ENCODE measurements at places on chromosomes 3 and 15.
A peak's percentile ranks its signal among the peaks of the same experiment; 100 is the strongest.

DNA sequence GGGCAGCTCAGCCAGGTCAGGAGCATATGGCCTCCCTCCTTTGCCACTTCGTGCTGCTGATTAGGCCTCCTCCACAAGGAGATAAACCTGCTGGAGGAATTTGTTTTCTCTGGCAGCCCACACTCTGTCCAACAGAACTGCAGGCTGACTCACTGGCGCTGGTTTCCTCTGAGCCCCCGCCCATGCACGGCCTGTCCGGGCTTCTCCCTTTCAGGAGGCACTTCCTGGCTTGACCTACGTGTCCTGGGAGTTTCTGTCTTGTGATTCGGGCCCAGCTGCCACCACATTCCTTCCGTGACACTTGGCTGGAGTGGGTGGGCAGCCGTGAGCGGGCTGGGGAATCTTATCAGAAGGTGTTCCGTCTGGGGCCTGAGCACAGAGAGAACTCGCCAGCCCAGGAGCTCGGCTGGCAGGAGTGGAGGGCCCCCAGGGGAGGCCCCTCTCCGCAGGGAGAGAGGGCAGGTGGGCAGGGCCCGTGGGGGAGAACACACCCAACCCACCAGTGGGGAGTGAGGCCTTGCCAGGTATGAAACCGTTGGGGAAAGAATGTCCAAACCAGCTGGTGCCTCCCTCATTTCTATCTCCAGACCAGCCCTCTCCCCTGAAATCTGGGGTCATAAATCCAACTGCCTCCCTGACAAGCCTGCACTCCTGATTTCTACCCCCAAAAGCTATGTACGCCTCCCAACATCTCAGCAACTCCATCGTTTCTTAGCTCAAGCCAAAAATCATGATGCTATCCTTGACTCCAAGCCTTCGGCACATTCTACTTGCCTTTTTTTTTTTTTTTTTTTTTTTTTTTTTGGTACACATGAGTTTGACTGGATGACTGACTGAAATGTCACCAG lies 110.6 kb upstream of the MEF2A start:
- no peak for DNase-seq

GRCh38 chr15:51054535-51054934 lies 40.2 kb downstream of the TNFAIP8L3 start:
- DNase-seq, result no peak

- DNase-seq, result no peak
These were observed 10.6 kb downstream of the THUMPD3 start for GRCh38 chr3:9373465-9373864.

DNA sequence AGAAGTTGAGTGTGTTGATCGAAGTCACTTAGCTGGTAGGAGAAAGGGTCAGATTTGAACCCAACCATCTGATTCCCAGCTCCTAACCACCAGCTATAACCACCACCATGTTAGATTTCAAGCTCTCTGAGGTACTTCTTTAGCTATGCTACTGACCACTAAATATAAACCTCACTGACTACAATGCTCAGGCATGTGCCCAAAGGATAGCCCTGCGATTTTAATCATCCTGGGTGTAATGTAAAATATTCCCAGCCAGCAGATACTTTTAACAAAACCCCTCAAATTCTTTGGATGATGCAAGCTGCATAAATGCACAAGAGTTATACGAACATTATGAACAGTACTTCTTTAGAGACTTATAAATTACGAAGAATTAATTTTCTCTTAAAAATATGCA lies 115.2 kb upstream of the TSC22D2 start:
- DNase-seq, result no peak

DNA sequence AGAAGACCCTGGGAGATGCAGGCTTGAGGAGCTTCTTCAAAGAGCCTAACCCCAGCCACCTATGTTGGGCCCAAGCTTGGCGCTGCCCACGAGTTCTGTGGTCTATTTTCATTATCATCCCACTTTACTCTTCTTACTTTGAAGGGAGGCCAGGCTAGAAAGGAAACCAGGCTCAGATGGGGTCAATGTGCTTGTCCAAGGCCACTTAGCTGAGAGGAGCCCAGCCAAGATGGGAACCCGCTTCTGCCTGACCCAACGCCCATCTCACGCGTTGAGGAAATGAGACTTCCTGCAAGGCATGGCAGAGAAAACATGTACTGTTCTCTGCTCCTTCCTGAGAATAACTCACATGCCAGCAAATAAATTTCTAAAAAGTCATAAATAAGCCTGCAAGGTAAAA lies 486.3 kb upstream of the PROK2 start:
- peak; percentile 14 for DNase-seq

- no peak for DNase-seq
These were observed 301.7 kb upstream of the UMPS start for GRCh38 chr3:124428372-124429128.

DNA sequence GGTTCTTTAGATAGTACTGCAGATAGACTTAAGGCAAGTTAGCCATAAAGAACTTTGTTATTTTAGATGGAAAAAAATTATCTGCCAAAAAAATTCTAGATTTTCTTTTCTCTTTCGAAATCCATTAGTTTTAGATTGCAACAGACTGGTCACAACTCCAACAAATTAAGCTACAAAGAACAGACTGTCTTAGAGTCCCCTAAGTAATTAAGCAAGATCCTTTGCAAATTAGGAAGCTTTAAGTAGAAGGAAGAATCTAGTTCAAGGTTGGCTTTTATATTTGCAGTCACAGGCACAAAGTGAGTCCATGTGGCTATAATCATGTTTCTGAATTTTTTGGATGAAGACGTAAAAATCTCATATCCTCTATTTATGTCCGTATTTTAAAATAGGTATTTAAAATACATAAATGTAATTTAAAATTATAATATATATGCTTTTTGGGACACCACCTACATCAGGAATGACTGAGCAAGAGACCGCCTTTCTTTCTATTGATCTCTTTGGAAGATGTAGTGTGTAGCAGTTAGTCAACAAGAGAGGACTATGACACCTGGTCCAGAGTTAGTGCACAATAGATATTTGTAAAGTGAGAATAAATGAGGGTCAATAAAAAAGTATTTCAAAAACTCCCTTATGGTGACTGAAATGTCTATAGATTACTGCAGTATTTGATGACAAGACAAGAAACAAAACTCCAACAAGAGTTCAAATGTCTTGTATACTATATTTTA lies 34.4 kb downstream of the TMEM45A start:
- DNase-seq, result no peak

Data from natural killer cell (primary cell).